Pancreas (tissue), 10 donors: ENCODE measurements at places on chromosomes 11 and 22. TPM values are rescaled to one million over a fixed set of nuclear protein-coding genes. Genes with fewer than 3 reads are reported as not detected.

GRCh38 chr11:121237686-121238658 lies 54.6 kb upstream of the SC5D start:
- DNase-seq, result no peak

DNA sequence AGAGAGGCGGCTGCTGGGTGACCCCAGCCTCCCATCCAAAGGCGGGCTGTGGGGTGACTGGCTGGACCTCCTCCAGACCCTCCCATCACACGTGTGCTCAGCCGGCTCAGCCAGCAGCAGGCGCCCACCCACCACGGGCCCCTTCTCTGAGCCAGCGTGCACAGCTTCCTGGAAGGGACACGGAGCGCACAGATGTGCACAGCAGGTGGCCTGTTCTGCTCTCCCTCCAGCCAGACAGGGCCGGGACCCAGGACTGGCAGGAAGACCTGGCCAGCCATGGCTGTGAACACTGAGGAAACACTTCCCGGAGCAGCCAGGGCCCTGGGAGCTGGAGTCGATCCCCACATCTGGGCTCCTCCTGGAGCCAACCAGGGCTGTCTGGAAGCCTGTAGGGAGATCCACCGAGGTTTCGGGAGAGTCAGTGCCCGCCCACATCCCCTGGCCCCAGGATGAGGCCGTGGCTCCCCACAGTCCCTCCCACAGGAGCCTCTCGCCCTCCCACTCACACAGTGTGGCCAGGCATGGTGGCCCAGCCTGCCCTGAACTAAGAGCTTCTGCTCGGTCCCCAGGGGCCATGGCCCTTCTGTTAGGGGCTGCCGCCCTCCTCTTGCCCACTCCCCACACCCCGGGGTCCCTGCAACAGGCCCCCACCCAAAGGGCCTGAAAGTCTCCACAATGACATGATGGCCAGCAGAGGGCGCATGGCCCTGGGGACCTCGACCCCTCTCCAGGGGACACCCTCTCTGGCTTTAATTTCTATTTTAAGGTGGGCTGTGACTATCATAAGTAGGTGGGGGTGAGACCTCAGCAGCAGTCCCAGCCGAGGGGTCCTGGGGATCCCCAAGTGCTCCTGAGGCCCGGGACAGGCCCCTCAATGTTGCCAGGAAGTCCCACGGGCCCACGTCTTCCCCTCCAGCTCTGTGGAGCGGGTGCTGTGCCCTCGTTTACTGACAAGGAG lies 90.6 kb upstream of the FGF3 start:
- peak; percentile 69 for DNase-seq

DNA sequence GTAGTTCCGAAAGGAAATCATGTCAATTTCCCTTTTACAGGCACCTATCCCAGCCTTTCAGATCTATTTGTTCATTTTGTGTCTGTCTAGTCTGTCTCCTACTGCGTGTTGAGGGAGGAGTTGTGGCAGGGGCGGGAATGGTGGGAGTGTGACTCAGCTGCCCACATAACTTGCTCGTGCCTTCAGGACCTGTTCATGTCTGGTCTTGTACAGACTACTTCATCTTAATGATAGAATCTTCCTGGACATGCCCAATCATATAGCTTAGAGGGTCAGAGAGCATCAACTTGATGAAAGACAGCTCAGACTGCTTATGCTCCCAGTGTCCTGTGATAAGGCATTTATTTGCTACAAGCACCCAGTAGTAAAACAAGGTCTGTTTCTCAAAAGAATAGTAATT lies 61.0 kb upstream of the BIRC3 start:
- DNase-seq, result no peak

- no peak for DNase-seq
Measured at GRCh38 chr22:18093661-18094060, 15.9 kb downstream of the PEX26 start.

DNA sequence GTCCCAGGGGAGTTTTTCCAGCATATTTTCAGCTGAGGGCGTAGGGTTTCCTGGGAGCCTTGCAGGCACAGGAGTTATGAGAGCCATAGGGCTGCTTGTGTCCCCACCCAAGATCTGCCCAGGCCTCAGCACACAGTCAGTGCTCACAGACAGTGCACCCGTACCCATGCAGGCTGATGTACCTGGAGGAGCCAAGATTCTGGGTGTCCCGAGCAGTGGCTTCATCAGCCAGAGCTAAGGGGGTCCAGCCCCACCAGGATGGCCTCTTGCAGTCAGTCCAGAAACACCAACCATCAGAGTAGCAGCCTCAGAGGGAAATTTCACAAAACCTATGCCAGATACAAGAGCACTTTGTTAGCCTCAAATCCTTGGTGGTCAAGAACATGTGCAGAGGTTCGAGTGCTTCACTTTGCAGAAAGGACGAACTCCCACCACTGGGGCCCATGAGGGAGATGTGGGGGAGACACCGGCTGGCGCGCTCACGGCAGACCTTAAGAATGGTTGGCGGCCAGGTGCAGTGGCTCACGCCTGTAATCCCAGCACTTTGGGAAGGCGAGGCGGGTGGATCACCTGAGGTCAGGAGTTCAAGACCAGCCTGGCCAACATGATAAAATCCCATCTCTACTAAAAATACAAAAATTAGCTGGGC lies 43.8 kb upstream of the RTL6 start:
- DNase-seq, result no peak

DNA sequence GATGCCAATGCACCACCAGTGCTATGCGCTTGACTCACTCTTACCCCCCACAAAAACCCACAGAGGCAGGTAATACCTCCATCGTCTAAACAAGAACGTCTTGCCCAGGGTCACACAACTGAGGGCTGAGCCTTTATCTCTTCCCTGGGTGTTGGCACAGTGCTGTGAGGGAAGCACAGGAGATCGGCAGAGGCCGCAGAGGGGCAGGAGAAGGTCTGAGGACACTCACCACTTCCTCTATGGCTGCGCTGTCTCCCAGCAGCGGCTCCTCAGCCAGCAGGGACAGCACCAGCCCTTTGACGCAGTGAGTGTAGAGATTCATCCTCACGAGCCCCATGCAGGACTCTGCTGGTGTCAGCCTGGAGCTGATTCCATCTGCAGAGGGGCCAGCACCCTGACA lies 19.9 kb downstream of the HPS4 start:
- DNase-seq, result no peak

GRCh38 chr11:104916442-104916841 lies 18.2 kb upstream of the CASP12 start:
- no peak for DNase-seq

DNA sequence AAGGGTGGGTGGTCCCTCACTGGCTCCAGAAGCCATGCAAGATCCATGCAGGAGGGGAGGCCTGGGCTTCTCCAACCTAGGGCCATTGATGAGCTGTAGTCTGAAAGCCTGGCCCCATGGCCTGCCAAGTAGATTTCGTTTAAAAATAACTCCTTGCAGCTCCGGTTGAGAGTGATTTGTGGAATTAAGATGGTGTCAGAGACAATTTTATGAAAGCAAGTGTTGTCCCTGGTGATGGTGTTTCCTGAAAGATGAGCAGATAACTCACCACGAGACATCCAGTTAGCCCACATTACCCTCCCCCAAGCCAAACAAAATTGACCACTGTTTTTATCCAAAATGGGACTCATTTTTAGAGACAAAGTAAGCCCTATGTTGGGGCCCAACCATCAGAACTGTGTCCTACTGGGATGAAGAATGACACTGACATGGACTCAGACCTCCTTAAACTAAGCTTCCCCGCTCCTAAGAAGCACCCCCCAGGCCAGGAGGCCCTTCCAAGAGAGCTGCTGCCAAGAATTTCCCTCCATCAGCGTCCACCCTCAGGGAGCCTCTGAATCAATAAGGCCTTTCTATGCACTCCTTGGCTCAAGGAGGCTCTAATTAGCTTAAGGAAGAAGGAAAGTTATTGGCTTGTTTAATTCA lies 174.2 kb upstream of the NCAM1 start:
- DNase-seq, result no peak

DNA sequence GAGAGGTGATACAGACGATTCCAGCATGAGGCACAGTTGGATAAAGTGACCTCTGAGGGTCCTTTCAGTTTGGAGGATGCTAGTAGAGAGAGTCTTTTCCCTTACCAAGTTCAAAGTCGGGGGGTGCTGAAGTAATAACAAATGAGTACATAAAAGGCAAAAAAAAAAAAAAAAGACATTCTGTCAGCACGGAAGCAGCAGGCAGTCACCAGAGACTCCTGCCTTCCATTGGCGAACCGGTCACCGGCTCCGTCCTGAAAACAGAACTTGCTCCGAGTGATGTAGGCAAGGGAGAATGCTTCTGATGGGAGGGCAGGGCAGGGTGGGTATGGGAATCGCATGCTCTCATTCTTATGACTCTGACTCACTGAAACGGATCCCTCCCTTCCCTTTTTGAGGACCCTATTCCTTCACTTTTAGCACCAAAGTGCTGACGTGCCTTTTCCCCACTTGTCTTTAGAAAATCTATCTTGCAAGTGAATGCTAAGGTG lies 65.9 kb downstream of the PRR5L start:
- DNase-seq, result no peak

DNA sequence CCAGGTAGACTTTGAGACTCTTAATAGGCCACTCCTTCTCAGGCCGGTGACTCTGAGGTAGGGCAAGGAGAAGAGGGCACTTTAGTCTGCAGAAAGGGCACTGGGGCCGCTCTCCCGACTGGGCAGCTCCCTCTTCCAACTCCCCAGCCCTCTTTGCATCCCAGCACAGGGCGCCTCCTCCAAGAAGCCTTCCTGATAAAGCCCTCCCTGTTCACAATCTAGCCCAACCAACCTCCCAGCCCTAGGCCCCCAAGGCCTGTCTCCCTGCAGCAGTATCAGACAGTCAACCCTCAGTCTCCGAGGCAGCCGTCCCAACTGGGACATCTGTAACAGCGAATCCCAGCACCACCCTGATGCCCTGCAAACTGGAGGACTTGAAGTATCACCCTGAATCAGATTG lies 14.3 kb upstream of the PDE2A start:
- no peak for DNase-seq

DNA sequence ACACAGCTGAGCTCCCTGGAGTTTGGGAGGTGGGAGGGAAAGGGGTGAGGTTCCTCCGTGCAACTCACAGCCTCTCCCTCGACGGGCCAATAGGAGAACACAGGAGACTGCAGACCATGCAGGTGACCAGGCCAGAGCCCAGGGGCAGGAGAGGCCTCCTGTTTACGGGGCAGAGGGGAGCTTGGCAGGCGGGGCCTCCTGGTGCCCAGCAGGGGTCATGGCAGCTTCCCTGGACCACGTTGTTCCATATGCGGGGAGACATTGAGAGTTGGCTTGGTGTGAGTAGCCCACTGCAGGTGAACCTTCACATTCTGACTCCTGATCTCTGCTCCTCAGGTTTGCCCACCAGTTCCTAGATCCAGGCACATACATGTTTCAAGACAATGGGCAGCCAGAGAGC lies 19.3 kb upstream of the XKR3 start:
- DNase-seq, result no peak

- no peak for DNase-seq
Measured at GRCh38 chr11:73162196-73162740, 20.1 kb upstream of the FCHSD2 start.

GRCh38 chr22:19069451-19069850 lies 52.8 kb downstream of the DGCR2 start:
- DNase-seq, result no peak

DNA sequence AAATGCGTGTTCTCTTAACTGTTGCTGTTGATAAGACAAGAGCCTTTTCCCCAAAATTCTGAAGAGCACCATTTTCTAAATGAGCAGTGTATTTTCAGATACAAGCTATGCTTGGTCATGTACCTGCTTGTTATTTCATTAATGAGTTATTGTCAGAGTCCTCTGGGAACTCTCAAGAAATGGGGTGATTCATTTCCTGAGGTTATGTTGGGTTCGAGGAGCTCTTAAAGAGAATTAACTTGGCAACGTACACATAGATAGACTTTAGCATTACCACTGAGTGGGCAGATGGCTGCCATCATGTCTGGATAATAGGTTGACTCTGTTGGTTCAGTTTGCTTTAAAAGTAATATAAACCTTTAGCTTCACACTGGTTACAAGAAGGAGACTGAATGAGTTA lies 87.9 kb upstream of the SORL1-AS1 start:
- no peak for DNase-seq

GRCh38 chr11:72591785-72592502 lies 82.3 kb downstream of the PDE2A start:
- peak; percentile 42 for DNase-seq

- no peak for DNase-seq
Measured at GRCh38 chr11:20111871-20112270, 48.4 kb downstream of the DBX1 start.

DNA sequence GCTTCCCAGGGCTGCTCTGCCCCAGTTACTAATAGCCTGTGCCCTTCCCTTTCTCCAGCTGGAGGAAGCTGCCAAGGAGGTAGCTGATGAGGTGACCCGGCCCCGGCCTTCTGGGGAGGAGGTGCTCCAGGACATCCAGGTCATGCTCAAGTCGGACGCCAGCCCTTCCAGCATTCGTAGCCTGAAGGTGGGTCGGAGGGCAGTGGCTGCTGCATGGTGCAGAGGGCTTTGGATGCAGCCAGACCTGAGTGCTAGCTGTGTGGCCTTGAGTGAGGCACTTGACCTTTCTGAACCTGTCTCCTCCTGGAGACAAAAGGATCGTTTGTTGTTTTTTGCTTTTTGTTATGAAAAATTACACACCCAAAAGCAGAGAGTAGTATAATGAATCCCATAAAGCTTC lies 3.4 kb downstream of the MCM5 start:
- no peak for DNase-seq

GRCh38 chr11:78257654-78258053 lies 68.9 kb downstream of the USP35 start:
- no peak for DNase-seq

GRCh38 chr11:35787013-35787504 lies 124.5 kb downstream of the TRIM44 start:
- no peak for DNase-seq

- DNase-seq, result no peak
Measured at GRCh38 chr11:10139656-10140055, 154.4 kb downstream of the SBF2 start.

DNA sequence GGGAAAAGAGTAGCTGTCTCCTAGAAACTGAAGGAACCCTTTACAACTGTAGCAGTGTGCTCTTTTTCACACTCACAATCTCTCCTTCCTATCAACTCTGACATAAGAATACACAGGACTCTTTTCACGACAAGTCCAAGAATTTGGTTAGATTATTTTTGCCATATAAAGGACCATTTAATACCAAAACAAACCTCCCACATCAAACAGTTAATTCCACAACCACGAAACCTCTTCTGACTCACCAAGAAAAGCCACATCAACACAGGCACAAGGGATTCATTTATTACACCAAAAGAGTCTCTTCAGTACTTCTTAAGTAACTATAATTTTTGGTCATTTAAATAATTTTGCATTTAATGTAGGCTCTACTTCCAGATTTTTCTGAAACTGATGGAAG lies 222.6 kb upstream of the PITPNB start:
- DNase-seq, result no peak

Gene CDC42BPG
- total RNA-seq, result 10.1 TPM

Gene IRF7
- total RNA-seq, result 4.0 TPM

Gene LSP1
- 24.7 TPM for total RNA-seq

Gene CHRM1
- total RNA-seq, result 0.15 TPM

Gene C11orf91
- 0.26 TPM for total RNA-seq

Gene GAL
- 0.83 TPM for total RNA-seq

Gene CASP1
- 3.7 TPM for total RNA-seq

Gene RIBC2
- 0.23 TPM for total RNA-seq

Gene FGF3
- not detected for total RNA-seq

Gene GLYATL1
- total RNA-seq, result 1.3 TPM

Gene CASP5
- total RNA-seq, result not detected

Gene NEFH
- total RNA-seq, result 0.14 TPM
